ENCODE measurements at places on chromosomes 6 and 20.

GRCh38 chr6:119612176-119612891 lies 262.8 kb upstream of the MAN1A1 start:
- DNase-seq, result no peak

GRCh38 chr6:76694795-76695194 lies 622.3 kb upstream of the IMPG1 start:
- no peak for DNase-seq

- no peak for DNase-seq
These were observed 40.3 kb downstream of the NKAIN2 start for GRCh38 chr6:123844011-123844410.

DNA sequence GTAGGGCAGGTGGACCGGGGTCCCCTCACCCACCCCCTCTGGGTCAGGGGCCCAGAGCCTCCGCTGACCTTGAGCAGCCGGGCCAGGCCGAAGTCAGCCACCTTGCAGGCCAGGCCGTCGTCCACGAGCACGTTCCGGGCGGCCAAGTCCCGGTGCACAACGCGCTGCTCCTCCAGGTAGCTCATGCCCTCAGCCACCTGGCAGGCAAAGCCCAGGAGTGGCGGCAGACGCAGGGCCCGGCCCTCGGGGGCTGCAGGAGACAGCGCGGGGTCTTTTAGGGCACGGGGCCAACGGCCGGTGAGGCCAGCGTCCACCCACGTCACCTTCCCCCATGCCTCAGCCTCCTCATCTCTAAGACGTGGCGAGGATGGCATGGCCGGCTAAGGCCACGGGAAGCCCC lies 4.2 kb upstream of the PTK6 start:
- no peak for DNase-seq

- DNase-seq, result no peak
These were observed 66.4 kb downstream of the DZANK1 start for GRCh38 chr20:18400460-18400859.

DNA sequence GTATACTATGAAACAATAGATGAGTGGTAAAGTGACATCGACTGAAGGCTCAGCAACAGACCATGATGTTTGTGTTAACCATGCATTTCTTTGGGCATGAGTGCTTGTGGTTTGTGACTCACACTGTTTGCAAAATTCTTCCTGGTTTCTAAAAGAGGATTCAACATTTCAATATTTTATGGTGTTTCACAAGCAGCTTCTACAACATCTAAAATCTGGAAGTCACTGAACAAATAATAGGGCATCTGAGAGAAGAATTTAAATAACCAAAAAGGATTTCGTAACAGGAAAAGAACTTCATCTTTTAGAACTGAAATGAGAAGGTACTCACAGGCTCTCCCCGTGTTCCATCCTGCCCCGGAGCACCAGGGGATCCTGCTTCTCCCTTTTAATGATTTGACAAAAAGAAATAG lies 146.2 kb downstream of the COL21A1 start:
- peak; percentile 78 for DNase-seq

DNA sequence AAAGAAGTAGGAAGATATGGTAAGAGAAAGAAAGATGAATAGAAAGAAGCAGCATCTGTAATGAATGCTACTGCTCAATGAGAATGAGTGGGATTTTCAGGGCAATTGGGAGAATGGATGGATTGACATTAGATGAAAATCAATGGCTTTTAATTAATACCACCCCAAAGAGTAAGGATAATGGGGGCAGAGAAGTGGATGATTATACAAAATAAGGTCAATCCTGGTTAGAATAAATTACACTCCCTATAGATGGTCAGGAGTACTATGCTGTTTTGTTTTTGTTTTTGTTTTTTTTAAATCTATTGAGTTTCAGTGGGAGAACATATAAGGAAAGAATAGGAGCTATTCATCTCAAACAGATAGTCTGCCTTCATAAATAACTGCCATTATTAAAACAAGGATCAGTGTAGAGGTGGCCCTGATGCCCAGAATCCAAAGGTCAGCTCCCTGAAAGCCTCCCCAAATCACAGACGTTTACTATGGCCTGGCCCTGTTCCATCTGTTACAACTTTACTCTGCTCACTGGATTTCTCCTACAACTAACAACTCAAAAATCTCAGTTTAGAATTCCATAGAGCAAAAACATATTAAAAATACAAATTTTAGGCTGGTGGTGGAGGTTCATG lies 535.4 kb upstream of the NRSN1 start:
- DNase-seq, result no peak

- DNase-seq, result no peak
These were observed 2.7 kb downstream of the FAM110A start for GRCh38 chr20:836190-836589.

DNA sequence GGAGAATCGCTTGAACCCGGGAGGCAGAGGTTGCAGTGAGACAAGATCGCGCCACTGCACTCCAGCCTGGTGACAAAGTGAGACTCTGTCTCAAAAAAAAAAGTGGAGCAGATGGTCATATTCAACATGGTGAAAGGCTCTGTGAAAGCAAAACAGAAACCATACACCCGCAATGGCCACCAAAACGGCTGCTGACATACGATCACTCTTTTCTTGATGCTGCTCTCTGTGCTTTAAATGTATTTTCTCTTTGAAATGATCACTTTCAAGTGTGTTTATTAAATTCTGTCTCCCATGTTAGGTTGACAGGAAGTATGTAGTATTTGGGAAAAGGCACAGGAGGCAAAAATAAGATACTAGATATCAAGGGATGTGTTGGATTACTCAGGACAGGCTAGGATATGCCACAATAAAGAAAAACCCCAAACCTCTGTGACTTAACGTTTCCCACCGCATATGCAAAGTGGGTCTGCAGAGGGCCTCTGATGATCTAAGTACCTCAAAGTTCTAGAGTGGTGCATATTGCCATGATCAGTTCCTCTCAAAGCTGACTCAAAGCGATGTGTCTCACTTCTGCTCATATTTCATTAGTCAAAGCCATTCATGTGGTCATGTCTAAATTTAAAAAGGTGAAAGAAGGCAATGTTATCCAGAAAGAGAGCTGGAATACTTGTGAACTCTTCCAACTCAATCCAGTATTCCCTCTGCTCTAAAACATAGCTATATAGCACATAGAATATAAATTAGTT lies 155.1 kb upstream of the SOX4 start:
- DNase-seq, result peak; percentile 29

DNA sequence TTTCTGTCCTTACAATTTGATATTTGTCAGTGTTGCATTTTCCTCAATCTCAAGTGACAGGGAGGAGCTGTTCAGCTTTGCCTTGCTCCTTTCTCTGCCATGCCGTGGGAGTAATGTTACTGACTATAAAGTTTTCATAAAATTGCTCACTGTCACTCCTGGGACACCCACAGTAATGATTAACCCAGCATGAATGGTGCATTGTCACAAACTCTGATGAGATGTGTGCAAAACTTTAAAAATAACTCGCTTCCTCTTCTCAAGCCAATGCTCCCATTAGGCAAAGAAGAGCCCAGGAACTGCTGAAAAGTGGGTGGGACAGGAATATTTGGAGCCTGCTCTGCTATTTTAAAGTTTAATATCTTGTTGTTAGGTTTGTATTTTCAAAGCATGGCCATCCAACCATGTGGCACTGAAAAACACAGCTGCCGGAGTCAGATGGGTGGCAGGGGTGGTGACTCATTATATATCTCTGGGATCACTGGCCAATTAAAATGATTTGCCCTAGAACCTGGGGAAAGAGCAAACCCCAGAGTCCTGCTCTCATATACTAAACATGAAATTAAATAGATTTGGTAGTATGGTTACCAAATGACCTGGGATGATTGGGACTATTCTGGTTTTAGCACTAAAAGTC lies 260.1 kb downstream of the BTBD3 start:
- no peak for DNase-seq

- DNase-seq, result no peak
These were observed 23.9 kb downstream of the RAET1L start for GRCh38 chr6:150001295-150002008.

DNA sequence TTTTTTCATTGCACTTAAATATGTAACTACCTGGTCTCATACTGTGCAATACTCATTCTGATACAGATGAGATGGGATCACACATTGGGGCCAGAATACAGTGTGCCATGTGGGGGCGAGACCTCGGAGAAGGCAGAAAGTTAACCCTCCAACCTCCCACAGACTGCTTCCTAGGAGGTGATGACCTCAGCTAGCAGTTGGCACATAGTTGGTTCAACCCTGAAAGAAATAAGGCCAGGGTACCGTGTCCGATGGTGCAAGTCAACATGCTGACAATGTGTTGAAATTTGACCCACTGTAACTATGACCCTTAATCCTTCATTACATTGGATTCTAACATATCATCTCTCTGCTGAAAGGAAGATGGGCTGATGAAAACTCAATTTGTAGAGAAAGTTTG lies 61.9 kb downstream of the GJA10 start:
- DNase-seq, result no peak

DNA sequence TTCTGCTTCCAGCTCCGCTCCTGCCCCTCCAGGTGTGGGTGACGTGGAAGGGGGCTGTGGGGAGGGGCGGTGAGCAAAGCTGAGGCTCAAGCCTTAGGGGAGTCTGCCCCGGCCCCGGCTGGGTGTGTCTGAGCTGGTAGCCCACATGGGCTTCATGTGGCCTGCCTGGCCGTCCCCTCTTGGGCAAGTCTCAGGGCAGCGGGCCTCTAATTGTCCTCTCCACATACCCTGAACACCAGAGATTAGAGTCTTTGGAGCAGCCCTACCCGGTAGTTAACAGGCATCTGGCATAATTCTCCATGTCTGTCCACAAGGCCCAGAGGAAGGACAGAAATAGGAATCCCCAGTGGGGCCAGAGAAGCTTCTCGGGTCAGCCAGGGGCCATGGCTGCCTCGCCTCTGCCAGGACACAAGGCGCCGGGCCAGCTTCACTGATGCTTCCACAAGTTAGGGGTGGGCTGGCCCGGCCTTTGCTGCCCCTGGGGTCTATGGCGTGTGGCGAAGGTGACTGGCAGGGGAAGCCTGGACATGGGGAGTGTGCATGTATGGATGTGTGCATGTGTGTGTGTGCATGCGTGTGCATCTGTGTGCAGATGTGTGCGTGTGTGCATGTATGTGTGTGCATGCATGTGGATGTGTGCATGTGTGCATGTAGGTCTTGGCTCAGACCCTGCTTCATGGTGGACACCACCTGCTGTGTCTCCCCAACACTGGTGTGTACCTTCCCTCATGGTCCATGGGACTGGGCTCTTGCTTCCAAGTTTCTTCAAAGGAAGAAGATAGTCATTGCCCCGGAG lies 24.0 kb downstream of the FRMD1 start:
- no peak for DNase-seq

DNA sequence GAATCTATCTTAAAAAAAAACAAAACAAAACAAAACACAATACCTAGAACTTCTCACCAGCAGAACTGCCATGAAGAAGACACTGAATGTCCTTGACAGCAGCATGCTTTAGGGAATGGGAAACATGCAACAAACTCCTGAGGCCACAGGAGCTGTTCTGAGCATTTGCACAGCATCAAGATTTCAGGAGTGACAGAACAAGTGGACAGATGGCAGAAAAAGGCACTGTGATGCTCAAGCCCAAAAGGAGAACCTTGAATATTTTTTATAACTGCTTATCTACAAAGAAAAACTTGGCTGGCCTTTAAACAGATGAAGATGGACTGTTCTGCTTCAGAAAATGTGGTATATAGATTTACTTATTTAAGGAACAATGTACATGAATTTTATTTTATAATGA lies 158.9 kb downstream of the RALGAPA2 start:
- no peak for DNase-seq

GRCh38 chr20:35796571-35796970 lies 24.8 kb downstream of the PHF20 start:
- DNase-seq, result peak; percentile 69

DNA sequence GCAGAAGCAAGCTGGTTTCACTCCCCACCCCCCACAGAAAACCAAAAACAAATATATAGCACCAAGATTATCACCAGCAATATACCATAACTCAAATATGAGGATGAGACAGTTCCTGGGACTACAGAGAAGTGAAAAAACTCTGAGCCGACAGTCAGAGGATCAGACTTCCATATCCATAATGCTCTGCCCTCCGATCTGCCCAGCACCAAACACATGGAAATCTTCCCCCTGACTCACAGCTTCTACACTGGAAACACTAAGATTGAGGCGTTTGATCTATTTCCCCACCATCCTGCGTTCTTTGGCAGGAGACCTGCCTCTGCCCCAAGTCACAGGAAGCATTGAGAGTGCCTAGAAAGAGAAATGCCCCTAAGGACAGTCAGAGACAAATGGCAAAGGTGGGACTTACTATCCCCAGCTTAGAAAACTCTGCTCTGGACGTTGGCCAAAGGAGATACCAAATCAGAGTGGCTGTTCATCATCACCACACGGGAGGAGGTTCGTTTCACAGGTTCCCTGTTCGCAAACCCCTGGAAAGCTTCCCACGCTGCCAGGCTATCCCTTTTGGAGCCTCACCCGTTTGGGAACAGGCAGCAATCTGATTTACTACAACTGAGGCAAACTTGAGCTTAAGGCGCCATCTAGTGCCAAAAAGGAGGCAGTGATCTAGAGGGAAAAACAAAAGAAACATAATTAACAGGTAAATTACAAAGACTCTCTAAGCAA lies 48.7 kb upstream of the SRSF6 start:
- DNase-seq, result no peak

DNA sequence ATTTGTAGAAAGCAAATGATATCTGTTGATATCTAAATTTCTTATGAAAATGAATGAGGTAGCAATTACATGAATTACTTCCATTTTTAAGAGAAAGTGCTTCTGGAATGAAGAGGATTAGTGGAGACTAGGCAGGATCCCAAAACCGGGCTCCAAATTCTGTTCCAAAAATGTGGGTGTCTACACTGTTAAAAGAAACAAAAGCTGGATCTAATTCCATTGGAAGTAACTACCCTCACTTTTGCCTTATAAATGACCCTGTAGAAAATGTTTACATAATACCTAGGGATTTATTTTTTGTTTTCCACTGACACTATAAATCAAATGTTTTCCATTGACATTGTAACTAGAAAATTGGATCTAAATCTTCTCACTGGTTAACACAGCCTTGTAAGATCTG lies 454.9 kb upstream of the JARID2 start:
- no peak for DNase-seq

DNA sequence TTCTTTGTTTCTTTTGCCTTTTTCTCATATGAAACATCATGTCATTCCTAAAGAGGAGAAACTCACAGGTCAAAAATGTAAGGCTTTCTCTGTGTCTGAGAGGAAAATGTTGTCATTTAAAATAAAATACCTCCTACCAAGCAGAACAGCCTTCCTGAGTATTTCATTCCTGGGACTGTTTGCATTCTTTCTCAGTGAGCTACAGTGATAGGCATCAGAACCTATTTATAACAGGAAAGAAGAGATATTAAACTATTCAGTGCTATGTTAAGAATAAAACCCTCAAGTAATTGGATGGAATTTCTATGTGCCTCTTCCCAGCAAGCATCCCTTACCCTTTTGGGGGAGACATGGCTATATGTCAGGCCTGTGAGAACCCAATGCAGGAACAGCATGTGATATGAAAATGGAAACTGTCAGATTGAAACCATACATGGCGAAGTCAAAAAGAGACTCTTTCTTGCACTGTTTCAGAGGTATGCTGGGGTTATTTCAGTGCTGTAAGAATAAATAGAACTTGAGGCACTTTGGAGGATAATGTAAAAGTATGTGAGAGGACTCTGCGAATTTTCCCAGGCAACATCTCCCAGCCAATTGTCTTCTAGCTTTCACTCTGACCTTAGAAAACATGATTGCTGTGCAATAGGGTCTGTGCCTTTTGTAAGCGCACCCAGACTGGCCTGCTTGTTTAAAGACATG lies 133.8 kb upstream of the CCN2 start:
- no peak for DNase-seq

- no peak for DNase-seq
These were observed 5.5 kb downstream of the RFPL4B start for GRCh38 chr6:112352607-112353006.

Measured in GF-D8 (cell line).